ENCODE measurements at places on chromosomes 13 and 19.
A peak's percentile ranks its signal among the peaks of the same experiment; 100 is the strongest.

- DNase-seq: no peak
Observed at GRCh38 chr13:112193463-112194166, 126.7 kb downstream of the SOX1 start.

- DNase-seq: no peak
Observed at GRCh38 chr13:36130193-36130551, 1.0 kb downstream of the DCLK1 start.

DNA sequence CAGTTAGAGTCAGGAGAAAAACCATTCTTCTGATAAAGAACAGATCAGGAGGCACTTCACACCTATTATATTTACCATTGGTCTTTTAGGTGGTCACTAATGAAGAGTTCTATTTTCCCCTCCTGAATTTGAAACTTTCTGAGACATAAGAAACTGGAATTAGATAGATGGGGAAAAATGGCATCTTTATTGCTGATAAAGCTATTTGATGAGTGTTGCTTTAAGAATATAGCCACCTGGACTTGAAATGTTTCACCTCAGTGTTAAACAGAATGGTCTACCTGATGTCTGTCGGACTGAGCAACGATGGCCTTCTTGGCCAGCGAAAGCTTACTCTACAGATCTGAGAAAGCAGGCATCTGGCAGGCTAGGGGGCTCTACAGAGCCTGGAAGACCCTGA, 107.0 kb downstream of the SLITRK5 start:
- DNase-seq: no peak

DNA sequence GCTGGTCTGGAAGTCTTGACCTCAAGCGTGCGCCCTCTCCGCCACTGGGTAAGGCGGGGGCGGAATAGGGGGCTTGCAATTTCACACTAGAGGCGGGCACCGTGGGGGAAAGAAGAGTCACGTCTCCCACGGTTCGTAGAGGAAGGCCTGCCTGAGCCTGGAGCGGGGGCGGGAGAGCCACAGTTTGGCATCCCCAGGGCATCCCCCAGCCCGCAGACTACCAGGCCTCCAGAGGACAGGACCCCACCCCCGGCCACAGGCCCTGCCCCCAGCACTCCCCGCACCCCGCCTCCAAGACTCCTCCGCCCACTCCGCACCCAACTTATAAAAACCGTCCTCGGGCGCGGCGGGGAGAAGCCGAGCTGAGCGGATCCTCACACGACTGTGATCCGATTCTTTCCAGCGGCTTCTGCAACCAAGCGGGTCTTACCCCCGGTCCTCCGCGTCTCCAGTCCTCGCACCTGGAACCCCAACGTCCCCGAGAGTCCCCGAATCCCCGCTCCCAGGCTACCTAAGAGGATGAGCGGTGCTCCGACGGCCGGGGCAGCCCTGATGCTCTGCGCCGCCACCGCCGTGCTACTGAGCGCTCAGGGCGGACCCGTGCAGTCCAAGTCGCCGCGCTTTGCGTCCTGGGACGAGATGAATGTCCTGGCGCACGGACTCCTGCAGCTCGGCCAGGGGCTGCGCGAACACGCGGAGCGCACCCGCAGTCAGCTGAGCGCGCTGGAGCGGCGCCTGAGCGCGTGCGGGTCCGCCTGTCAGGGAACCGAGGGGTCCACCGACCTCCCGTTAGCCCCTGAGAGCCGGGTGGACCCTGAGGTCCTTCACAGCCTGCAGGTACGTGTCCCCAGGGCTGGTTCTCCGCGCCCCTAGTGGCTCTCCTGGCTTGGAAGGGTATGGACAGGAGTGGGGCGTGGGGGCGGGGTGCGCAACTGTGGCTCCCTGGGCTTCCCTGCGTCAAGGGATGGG, at the start of gene ANGPTL4:
Gene ANGPTL4 (plus strand): TSS at position 353 of the 969 bp plus-strand sequence. CDS start 167 bp downstream, at position 520.
- peak; percentile 36 for DNase-seq

GRCh38 chr19:20349206-20349605, 182.2 kb downstream of the ZNF486 start:
- no peak for DNase-seq

GRCh38 chr19:41391618-41392017, 5.5 kb downstream of the EXOSC5 start:
- no peak for DNase-seq

GRCh38 chr19:54477650-54478049, 4.6 kb upstream of the CDC42EP5 start:
- no peak for DNase-seq

GRCh38 chr19:40165362-40165937, 25.8 kb upstream of the MAP3K10 start:
- peak; percentile 36 for DNase-seq

DNA sequence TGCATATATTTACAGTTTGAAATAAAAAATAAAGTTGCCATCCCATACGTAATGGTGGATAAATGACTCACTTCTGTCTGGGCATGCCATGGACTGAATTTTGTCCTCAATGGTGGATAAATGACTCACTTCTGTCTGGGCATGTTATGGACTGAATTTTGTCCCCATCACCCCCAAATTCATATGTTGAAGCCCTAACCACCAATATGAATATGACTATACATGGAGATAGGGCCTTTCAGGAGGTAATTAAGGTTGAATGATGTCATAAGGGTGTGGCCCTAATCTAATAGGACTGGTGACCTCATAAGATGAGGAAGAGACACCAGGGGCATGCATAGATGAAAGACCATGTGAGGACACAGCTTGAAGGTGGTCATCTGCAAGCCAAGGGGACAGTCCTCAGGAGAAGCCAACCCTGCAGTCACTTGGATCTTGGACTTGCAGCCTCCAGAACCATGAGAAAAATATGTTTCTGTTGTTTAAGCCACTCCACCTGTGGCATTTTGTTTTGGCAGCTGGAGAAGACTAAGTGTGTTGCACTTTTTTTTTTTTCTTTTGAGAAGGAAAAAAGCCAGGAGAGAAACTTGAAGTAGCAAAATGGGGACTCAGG, 41.8 kb downstream of the RFC3 start:
- DNase-seq: no peak

DNA sequence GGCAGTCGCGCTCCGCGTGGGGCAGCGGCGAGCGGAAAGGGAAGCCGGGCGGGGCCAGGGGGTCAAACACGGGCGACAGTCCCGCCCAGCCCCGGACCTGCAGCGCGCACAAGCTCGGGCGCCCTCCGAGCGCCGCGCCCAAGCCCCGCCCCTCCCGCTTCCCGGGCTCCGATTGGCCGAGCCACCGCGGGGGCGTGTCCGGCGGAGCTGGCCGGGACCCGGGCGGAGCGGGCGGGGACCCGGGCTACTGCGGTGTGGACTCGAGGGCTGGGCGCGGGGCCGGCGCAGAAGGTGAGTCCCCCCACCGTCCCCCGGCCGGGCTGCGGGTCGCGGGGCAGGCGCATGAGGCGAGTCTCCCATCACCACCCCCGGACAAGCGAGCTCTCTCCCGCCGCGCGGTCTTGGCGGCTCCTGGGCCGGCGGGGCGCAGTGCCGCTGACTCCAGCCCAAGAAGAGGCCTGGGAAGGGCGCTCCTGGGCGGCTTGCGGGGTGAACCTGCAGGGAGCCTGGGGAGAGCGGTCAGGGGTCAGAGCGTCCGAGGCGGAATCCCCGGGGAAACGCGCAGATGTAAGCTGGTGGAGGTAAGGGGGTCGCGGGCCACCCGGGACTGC, at the start of gene PLEKHF1:
Gene PLEKHF1 (plus strand): TSS at position 247 of the 611 bp plus-strand sequence. CDS start 8,379 bp downstream, outside the sequence.
- peak; percentile 75 for DNase-seq

DNA sequence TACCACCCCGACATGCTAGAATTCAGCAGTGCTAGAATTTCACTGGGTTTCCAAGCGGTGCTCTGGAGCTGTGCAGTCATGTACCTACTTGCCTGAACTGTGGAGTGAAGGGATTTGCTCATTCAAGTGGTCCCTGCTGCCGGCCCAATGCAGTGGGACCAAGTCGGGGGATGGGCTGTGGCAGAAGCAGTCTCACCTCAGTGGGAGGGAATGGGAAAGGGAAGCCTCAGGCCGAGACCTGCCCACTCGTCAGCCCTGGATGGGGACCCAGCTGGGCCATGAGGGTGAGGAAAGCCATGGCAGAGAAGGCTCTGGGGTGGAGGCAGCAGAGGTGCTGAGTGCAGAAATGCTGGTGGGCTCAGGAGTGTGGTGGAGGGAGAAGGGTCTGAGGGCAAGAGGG, 14.9 kb downstream of the KLHL26 start:
- no peak for DNase-seq

GRCh38 chr19:4100647-4101495, 23.1 kb downstream of the MAP2K2 start:
- no peak for DNase-seq

DNA sequence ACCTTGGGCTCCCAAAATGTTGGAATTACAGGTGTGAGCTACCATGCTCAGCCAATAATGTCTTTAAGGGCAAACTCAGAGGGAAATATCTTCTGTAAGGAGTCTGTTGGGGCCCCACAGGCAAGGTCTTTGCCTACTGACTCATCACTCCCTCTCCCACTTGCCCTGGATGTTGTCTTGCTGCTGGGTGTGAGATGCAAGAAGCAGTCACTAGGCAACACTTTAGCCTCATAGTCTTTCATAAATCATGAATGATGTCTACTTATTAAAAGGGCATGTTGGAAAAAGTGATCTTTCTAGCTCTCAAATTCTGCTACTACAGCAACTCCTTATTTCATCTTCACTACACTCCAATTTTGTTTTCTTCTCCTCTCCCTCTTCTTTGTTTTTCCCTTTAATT, 34.6 kb upstream of the SLC10A2 start:
- DNase-seq: no peak

- DNase-seq: no peak
Observed at GRCh38 chr13:96650301-96650886, 343.9 kb downstream of the OXGR1 start.

DNA sequence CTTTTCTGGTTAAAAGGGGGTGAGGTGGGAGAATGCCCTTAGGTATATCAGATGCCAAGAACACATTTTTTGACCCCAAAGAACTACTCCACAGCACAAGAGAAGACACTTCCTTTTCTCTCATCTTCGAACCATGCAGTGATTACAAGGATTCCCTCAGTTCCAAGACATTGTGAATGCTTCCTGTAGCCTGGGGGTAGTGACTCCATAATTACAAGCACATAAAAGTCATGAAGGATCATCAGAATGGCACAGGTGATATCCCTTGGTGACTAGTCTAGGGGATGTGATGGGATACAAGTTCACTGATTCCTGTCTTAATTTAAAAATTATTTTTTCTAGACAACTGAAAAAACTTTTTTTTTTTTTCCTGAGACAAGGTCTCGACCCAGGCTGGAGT, 78.0 kb downstream of the ZC3H13 start:
- DNase-seq: no peak

DNA sequence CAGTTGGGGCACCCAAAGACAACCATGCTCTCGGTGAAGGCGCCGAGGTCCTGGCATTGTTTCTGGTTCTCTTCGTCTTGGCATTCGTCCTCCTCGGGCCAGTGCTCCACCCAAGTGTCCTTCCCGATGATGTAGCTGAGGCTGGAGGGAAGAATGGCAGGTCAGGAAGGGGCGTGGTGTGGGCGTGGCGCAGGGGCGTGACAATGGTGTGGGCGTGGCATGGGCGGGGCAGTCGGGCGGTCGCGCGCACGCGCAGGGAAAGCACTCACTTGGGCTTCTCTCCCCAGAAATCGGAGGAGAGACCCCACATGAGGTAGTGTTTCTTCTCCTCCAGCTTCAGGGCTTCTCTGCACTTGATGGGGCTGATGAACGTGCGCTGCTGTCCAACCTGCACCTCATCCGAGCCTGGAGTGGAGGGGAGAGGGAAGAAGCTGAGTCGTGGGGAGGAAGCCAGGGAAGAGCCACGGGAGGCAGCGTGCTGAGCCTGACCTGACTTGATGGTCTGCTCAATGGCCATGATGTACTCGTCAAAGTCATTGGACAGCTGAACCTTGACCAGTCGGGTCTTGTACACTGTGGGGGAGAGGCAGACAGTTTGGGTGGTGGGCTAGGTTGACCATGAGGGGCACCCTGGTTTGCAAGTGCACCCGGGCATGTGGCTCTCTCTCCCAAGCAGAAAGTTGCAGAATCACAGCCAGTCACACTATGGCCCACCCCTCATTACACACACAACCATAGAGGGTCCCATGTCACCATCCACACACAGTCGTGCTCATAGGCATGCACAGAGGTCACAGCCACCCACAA, 8.1 kb upstream of the TNFSF14 start:
- peak; percentile 56 for DNase-seq

DNA sequence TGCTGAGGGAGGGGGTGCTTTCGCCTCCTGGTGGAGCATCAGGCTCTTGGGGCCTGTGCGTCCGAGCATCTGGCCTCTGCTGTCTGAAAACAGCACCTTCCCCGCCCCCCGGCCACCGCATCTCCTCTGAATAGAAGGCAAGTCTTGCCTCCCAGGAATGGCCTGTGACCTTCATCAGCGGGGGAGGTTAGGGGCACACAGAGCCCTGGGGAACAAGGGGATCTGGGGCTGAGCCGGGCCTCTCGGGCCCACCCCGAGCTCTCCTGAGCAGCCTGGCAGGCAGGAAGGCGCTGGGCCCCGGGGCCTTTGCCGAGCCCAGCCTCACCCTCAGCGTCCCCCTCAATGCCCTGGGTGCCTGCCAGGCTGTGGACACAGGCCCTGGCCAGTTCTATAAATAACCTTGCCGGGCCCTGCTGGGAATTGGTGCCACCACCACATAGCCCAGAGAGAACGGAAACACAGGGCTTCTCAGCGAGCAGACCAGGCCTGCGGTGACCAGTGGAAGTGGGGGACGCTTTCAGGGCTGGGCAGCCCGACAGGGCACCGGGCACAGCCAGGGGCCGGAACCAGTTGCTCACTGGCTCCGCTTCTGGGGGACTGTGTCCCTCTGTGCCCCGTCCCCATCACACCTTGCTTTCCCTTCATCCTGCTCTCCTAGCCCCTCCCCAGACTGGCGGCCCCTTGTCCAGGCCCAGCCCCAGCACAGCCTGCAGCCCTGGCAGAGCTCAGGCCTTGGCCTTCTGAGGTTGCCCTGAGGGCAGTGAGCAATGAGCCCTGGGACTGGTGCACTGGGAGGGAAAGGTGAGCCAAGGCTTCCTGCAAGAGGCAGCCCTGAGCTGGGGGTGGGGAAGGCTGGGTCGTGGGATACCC, 9.5 kb downstream of the STK11 start:
- no peak for DNase-seq

- DNase-seq: no peak
Observed at GRCh38 chr13:101425623-101426022, 9.3 kb upstream of the NALCN start.

GRCh38 chr13:52750713-52751112, 11.1 kb upstream of the CNMD start:
- DNase-seq: no peak

GRCh38 chr13:112648966-112649690, 40.7 kb upstream of the ATP11A start:
- DNase-seq: no peak

- no peak for DNase-seq
Observed at GRCh38 chr13:101416181-101417042, at the start of gene NALCN. TSS of gene NALCN (minus strand) at chr13:101416508. CDS start at chr13:101399126, 17,382 bp downstream.
